ENCODE measurements at places on chromosomes 11 and 22.

- DNase-seq: no peak
Observed at GRCh38 chr11:33897761-33898375, 6.0 kb upstream of the LMO2 start.

DNA sequence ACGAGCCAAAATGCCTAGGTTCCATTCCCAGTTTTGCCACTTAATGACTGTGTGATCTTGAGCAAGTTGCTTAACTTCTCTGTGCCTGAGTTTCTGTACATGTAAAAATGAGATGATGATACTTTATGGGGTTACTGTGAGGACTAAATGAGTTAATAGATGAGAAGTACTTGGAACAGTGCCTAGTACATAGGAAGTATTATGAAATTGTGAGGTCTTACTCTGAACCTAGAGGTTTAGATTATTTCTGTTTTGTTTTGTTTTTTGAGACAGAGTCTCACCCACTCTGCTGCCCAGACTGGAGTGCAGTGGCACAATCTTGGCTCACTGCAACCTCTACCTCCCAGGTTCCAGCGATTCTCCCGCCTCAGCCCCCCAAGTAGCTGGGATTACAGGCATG, 227.0 kb upstream of the POU2AF2 start:
- no peak for DNase-seq

DNA sequence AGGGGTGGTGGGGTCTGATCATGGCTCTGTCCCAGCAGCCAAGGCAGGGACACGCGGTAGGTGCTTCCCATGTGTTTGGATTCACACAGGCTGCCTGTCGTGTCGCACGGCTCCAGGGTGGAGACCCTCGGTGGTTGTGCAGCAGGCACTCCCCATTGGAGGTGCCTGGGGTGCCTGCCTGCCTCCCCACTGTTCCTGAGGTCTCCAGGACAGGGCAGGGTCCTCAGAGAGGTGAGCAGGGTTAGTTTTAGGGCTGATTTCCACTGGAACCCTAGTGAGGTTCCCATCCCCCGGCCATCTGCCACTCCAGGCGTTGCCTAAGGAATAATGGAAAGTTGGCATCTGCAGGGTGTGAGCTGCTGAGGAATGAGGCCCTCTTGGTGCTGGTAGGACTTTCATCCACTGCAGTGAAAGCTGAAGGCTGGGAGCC, 32.3 kb downstream of the OSBPL5 start:
- no peak for DNase-seq

- no peak for DNase-seq
Observed at GRCh38 chr11:746289-747157, 741 bp upstream of the TALDO1 start.

DNA sequence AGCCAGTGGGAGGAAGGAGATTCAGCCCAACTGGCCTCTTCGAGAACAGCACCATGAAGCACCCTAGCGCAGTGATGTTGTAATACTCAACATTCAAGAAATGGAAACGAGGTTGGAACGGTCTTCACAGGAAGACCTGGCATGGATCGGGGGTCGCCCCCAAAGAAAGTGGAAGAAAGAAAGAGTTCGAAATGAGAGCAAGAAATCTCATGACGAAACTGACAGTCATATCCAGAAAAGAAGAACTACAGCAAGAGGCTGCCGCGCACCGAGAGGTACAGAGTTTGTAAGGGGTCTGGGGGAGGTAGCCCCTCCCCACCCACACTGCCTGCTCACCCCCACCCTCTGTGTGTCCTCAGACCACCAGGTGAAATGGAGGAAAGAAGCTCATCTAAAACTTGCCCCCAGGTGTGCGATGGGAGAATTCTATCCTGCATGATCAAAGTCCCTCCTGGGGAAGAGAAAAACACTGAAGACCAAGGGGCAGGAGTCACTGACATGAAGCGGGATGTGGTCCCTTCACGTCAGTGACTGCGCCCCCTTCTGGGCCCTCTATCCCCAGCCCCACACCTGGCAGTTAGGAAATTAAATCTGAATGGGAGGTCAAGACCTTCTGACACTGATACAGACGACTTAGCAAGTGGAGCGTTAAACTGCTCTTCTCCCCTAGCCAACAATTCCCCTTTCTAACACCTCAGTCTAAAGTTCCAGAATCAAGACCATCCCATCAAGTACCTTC, 52.9 kb upstream of the SPATA19 start:
- DNase-seq: no peak

DNA sequence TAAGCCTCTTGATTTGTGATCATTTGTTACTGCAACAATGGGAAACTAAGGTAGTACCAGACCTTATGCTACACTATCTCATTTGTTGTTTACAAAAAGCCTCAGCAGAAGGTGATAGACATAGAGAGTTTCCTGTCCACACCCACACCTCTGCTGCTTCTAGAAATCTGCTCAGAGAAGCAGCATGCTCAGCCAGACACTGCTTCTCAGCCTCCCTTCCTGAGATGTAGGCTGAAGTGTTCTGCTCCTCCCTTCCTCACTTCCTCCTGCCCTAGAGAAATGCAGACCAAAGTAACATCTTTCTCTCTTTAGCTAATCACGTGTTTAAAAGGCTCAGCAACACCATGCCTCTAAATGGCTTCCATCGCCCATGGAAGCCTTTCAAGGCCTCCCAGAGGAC, 88.4 kb downstream of the SLC1A2 start:
- peak; percentile 39 for DNase-seq

DNA sequence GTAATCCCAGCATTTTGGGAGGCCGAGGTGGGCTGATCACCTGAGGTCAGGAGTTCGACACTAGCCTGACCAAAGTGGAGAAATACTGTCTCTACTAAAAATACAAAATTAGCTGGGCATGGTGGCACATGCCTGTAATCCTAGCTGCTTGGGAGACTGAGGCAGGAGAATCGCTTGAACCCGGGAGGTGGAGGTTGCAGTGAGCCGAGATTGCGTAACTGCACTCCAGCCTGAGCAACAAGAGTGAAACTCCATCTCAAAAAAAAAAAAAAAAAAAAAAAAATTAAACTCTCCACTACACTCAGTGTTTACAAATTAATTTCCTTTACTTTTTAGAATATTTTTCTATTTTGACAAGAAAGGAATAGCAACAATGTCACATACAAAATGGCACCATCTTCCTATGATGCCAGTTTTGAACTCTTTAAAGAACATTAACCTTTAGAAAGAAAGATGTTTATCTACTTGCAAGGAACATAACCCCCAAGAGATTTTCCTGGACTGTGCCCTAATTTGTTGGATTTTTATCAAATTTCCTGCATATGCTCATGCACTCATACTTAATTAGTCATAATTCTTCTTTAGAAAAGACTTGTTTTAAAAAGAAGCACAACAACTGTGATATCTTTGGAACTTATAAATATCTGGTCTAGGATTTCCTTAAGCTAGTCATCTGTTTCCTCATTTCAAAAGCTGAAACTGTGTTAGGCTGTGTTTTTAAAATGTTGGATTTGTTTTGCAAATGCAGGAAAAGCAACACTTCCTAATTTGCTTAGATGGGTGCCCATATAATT, 22.6 kb upstream of the HIPK3 start:
- DNase-seq: no peak

GRCh38 chr11:69702769-69703452, 911 bp downstream of the FGF19 start:
- no peak for DNase-seq

DNA sequence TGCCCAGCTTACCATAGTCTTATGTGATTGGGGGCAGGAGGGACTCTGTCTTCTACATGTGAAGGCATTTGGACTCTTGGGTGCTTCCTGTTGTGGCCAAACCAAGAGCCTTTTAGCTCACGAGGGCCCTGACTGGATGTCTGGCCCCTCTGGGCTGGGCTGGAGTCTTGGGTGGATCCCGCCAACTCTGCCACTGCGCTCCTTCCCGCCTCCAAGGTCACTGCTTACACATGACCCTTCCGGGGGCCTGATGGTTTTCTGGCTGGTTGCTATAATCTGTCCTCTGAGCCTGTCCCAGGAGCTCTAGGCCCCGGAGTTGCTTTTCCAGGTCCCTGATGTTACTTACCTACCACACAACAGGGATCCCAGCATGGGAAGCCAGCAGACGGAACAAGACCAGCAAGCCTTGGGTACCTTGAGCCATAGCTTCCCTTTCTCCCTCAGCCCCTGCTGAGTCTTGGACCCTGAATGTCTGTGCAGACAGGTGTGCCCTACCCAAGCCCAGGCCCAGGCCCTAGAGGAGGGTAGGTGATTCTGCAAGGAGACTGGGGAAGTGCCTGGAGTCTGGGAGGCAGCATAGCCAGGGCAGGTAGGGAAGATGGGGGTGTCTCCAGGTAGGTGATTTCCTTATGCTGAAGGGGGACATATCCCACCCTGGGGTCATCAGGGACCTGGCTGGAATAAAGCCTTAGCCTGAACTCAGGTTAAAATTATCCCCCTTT, 100.3 kb downstream of the TSPAN18 start:
- no peak for DNase-seq

DNA sequence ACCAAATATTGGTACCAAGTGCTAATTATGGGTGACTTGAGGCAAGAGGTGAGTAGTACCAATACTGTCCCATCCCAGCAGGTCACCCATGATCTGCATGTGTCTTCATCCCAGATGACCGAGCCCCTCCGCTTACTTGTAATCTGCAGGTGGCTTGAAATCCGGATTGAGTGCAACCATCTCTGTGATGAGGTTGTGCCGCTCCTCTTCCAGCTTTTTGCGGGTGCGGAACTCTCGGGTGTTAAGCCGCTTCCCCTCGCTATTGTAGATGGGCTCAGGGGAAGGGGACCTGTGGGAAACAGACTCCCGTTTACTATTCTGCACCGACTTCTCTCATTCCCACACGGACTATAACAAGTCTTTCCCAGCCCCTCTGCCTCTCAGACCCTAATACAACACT, 8.2 kb downstream of the SF1 start:
- no peak for DNase-seq

DNA sequence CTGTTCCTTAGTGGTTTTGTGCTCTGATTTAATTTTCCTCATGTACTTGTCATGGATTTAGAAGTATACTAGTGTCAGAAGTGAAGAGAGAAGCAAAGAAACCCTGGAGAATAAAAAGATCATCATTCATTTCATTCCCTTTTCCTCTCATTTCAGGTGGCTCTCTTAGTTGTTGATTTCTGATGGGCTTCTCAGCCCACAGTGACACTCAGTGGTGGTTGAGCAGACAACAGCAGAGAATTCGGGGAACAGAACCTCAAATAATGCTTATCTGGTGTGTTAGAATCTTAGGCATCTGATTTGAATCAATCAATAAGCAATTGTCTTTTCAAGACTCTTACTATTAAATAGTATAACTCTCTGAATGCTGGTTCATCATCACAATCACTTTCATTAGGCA, 1289.4 kb downstream of the FAM181B start:
- no peak for DNase-seq

DNA sequence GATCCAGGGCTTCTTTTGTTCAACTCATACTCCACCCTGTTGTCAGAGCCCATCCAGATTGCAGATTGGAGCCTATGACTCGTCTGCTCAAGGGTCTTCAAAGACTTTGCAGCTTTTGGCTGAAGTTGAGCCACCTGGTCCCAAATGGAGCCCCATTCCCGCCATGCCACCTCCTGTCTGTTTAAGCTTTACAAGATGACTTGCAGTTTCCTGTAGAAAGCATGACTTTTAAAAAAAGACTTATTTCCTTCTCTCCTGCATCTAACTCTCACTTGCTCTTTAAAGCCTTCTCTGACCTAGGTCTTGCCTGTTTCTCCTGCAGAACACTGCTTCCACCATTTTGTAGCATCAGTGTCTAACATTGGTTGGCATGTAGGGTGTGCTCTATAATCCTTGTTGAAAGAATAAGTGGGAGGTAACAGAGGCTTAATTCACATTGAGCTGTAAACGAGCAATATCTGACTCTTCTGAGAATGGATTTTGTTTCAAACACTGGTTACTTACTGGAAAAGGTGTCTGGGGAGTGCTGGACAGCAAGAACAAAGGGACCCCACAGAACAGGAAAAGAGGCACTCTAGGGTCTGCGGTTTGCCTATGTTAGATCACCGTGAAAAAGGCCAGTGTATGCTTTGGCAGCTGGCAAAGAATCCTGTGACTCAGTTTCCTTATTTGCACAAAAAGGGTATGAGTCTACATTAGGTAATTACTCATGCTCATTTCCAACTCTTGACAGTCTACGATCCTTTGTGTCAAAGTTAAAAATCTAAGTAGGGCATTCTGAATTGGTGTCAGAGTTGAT, 30.3 kb downstream of the NF2 start:
- no peak for DNase-seq

DNA sequence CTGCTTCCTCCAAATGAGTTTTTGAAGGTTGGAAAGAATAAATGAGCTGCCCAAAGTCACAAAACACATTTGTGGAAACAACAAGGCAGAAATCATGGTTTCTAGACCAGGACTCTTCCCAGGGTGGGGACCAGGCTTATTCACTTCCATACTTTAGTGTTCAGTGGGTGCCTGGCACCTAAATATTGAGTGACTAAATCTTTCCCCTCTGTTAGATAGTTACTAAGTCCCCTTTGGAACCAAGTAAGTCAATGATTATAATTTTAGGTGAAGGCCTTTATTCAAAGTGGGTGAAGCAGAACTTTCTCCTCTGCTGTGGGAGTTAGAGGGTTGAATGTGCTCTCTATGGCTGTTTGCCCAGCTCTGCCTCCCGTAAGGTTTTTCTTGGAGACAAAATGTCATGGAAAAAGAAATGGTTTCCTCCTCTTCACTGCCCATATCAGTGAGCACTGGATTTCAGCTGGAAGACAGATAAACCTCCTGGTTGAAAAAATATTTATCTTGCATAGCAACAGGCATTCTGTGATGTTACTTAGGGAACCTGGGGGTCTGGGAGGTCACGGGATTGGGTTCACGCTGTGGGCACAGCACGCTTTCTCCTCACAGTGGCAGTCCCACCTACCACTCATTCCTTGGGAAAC, 117.8 kb downstream of the CCDC81 start:
- no peak for DNase-seq

DNA sequence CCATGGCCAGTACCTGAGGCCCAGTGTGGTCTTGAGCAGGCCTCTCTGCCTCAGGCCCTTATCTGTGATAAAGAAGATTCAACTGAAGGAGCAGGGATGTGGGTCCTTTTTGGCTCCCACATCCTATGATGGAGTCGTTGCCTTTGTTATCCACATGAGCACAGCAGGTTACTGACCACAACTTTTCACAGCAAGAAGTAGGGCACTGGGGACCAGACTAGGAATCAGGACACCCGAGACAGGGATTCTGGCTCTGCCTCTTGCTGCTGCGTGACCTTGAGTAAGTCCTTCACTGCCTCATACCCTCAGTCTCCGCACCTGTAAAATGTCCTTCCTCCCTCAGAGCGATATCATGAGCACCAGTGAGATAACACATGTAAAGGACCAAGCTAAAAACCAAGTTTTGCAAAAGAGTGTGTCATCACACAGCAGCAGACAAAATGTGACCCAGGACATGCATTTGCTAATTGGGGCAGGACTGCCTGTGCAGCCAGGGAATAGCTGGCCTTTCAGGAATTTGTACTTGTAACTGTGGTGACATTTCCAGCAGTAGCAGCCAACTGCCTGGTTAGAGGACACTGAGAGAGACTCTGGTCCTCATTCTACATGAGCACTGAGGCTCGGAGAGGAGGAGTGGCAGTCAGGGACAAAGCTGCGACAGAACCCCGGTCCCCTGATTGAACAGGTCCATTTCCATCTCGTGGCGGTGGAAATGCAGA, 13.2 kb upstream of the SMIM35 start:
- DNase-seq: no peak

- DNase-seq: no peak
Observed at GRCh38 chr11:77967121-77967520, 27.3 kb downstream of the INTS4 start.

Measured in activated T-cell treated with anti-CD3 and anti-CD28 coated beads, Interleukin-2, amount 50 U/mL, for 1 hour (primary cell).